ENCODE measurements at places on chromosomes 12 and 14.

GRCh38 chr12:67271976-67272375 lies 2.8 kb downstream of the CAND1 start:
- DNase-seq = no peak

- no peak for DNase-seq
These were observed 15.0 kb downstream of the POMT2 start for GRCh38 chr14:77305696-77306095.

DNA sequence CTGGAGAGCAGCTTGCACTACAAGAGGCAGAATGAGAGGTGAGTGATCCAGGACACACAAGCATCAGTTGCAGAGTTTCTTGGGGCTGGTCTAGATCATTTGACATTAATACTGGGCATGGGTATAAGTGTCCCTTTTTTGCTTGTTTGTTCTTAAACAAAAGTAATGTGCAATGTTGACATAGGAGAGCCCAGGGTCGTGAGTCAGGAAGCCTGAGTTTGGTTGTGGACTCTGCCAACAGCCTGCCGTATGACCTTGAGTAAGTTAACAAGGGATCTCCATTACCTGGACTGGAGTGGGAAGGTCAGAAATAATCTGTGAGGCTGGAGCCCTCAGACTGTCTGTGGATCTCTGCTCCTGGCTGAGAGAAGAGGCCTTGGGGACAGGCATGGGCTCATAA lies 170.3 kb downstream of the KCNA5 start:
- no peak for DNase-seq

DNA sequence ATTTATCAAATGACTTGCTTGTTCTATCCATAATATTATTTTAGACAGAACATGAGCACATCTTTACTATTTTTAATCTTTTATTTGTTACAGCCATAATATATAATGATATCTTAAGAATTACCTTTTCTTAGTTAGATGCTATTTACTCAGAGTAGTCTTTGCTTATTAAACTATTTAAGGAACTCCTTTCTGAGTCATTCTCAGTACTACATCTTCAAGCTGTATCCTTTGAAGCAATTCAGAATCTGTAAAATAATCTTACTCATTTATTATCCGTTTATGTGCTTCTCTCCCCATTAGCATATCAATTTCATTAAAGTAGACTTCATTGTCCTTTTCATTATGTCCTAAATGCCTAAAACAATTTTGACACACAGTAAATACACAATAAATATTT lies 240.4 kb upstream of the FAR2 start:
- no peak for DNase-seq

DNA sequence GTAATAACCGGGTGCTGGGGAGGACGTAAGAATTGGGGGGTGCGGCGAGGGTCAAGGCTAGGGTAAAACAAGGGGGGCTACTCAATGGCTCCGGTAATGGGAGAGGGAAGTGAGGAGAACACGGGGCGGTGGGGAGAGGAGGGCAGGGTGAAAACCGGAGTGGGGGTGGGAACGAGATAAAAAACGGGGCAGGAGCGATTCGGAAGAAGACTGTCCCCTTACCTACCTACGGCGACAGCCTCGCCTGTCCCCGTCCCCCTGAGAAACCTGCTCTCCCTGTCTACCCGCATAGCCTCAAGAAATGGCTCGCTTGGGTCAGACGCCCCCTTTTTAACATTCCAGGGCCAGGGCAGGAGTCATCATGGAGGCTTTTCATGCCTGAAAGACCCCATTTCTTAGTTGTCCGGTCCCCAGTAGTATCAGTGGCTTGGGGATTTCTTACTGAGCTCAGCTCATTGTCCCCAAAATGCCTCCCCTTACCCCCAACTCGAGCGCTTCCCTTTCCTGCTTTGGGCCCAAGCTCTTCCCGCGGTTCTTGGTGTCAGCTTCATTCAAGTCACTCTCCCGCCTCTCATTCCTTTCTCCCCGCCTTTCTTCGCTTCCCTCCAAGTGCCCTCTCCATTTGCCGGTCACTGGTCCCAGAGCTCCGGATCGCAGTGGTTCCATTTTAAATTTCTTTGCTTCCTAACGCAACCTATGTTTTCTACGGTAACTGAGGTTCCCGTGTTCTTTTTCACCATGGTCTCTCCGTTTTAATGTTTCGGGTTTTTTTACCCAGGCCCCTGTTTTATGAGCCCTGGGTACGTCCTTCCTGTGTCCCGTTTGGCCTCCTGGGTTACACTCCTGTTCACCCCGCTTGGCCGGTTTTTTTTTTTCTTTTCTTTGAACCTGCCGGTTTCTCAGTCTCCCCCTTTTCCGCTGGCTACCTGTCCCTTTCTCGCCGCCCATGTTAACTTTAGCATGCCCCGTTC lies 1.2 kb upstream of the WSB2 start:
- DNase-seq = peak; percentile 64

DNA sequence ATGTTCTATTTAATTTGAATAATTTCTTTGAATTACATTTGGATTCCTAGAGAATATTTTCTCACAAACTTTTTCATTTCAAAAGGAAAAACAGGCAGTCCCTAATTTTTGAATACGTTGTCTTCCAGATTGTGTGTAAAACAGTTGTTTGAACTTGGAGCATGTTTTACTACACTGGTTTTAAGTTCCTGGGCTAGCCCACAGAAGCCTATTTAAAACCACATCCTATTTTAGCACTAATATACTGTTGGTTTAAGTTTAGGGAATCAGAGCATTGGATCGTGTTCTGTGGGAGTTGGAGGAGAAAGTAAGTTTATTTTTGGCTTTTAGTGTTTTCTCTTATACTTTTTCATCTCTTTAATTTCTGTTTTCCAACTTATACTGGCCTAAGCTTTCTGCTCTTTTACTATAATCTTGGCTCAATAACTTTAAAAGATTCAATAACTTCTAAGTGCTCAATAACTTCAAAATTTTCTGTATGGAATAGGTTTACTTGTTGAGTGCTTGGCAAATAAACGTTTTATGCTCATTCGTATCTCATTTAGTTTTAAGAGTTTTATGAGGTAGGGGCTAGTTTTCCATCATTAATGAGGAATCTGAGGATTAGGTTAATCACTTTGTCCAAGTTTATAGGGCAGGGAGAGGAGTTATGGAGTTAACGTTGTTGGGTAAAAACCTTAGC lies 14.9 kb downstream of the LEMD3 start:
- no peak for DNase-seq

- no peak for DNase-seq
These were observed 1345.6 kb downstream of the FSCB start for GRCh38 chr14:43161477-43161876.

DNA sequence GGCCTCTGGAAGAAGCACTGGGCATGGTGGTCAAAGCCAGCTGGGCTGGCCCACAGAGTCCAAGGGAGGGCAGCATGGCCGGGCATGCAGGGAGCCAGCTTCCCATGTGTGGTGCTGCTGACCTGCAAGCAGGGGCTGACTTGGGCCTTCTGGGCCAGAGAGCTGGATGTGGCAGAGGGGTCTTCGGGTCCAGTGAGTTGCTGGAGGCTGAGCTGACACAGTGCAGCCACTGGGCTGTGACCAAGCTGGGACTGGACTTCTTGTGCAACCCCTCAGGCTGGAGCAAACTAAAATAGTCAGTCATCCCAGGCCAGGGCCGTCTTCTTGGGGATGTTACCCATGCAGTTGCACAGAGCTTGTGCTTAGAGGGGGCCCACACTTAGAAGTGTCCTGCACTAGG lies 7.3 kb upstream of the RIN3 start:
- no peak for DNase-seq

DNA sequence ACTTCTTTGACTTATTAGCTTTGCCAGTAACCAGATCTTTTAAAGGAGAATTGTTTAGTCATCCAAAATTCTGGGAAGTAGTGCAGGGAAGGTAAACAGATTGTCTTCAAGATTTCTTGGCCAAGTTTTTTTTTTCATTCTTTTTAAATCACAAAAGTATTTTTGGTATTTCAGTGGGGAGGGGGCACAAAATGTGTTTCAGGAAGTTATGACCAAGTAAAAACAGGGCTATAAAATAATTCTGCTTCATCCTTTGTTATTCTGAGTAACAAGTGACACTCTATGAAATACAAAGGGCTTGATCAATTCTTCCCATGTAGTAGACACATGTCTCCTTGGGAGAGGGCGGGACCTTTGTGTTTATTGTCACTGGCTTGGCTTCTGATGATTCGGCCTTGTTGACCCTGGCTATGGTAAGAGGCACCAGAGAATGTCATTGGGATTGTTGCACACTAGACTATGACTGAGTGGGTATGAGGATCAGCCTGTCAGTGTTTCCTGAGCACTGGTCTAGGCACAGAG lies 55.4 kb downstream of the SUSD6 start:
- DNase-seq = no peak

DNA sequence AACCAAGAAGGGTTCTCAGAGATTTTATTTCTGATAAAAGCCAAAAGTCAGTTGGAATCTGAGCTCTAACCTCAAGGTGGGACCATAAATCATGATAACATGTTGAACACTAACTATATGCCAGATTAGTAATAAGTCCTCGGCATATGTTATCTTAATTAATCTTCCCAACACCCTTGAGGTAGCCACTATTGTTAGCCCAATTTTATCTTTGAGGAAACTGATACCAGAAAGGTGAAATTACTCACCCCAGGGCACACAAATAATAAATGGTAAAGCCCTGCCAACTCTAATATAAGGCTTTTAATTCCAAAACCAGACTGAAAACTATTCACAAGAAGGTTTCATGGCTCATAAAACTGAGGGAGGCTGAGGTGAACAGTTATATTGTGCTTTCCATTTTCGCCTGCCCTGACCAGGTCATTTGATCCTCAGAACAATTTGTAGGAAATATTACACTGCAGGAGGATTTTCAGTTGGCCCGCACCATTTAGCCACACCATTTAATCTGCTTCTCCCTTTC lies 16.1 kb upstream of the NUAK1 start:
- no peak for DNase-seq

GRCh38 chr12:120668868-120669840 lies 17.8 kb upstream of the MLEC start:
- DNase-seq = peak; percentile 64

GRCh38 chr14:53884601-53885000 lies 72.0 kb downstream of the BMP4 start:
- no peak for DNase-seq

DNA sequence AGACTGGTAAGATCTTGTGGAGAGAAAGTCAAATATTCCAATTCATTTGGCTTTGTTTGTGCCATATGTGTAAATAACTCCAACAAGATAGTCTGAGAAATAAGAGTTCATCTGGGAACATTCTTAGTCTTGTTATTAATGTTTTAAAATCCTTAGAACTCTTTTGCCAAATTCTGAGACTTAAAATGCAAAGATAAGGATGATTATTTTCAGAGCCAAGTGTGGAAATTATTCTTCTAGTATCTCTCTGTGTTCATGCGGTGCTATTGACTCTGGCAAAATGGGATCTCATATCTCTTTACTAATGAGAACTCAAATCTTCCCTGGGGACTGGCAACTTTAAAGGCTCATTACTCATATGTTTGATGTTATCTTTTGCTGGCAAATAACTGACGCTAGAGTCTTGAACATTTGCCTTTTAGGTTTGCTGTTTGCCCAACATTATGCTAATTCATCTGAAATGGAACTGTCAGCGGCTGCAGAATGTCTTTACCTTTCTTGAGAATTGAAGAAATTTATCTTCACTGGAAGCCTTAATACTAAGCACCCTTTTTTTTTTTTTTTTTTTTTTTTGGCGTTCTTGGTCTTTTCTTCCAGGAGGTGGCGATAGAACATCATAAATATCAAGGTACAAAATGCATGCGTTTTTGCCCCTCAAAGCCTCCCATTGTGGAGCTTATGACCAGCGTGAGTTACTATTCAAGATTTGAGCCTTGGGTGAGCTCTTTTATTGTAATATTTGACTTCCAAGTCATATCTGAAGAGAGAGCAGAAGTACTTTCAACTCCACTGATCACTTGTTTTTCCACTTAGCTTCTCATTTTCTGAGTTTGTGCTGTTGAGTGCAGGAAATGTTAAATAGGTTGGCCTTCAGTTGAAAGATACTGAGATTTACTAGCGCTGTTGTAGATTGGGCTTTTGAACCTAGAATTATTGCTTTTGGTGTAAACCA lies 86.5 kb downstream of the CAND1 start:
- no peak for DNase-seq

All from ureter (tissue), 1 donor.